ENCODE measurements at places on chromosomes 3 and 15.

- peak; percentile 84 for DNase-seq
Measured at GRCh38 chr15:61034678-61035291, 194.3 kb downstream of the RORA start.

DNA sequence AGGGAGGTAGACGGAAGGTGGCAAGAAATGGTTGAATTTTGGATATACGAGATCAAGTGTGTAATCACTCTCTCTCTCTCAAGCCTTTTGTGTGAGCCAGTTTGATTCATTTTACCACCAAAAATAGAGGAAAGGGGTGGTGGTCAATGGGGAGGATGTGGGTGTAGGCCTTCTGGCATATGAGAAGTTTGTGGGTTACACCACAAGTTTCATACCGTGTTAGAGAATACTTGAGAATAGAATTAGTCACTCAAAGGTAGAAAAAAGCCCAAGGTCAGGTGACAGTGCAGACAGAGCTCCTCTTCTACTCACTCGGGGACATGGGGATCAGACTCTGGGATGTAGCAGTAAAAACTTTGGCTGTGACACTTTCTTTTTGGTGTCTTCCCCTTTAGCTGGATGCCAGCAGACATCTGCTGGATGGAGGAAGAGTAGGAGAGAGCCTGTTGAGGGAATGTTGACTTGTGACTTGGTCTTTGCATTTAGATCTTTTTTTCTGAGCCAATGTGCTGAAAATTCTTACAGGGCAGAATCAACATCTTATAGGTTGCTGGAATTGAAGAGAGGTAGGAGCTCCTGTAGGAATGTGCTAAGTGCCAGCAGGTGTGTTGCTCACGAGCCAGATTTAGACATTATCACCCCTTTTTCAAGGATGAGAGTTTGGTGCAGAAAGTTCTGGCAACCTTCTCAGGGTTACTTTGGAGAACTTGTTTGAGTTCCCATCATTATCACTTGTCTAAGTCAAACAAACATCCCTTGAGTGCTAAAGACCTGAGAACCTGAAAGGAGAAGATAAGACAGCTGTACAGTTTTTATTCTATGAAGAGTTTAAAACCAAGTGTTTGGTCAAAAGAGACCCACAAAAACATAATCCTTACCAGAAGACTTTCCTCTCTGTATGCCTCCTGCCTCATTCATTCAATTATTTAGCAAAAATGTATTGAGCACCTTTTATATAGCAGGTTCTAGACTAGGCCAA lies 43.9 kb upstream of the RYK start:
- DNase-seq: no peak

GRCh38 chr15:37004981-37005735 lies 95.2 kb downstream of the MEIS2 start:
- DNase-seq: no peak

DNA sequence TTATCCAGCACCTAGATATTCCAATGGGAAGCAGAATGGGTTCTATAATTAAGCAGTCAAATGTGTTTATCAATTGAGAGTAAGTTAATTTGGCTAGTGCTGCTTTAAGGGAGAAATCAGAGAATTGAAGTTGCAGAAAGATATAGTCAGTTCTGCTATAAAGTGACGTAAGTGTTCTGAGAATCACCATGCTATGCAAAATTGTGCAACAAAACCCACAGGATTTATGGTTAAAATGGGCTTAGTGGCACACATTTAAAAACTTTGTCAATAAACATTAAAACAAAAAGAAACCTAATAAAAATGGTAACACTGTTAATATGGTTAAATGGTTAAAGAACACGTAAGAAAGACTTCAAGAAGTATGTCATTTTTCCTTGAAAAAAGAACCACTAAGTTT lies 74.5 kb downstream of the TMEM108 start:
- no peak for DNase-seq

DNA sequence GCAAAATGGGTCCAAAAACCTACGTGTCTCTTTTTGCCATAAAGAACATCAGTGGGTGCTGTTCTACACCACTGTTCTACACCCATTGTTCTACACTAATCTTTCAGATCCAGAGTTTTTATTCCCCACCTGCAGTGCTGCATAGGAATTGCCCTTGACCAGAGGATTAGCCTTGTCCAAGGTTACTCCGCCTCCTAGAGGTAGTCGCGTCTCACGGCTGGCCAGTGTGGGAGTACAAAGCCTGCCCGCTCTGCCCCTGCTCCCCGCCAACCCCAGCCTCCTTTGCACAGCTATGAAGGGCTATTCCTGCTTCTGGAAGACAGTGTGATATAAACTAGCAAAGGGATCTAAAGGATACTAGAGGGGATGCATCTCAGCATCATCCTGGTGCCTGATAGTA lies 222.1 kb upstream of the LMCD1 start:
- DNase-seq: no peak
